Fibroblast of skin of back (primary cell): ENCODE measurements at places on chromosomes 2 and 18.

DNA sequence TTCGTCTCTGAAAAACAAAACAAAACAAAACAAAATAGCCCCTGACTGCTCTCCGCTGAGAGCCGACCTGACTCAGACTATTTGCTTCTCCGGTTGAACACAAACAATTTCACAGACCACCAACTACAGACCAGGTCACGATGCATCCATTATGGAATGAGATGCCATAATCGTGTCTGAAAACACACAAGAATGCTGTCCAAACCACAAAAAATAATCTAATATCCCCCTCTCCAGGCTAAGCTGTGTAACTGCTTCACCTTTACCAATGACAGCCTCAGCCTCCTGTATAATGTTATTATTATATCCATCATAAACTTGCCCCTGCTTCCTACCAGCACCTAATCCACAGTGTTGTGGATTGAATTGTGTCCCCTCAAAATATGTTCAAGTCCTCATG, 114.7 kb downstream of the DNAH6 start:
- peak; percentile 44 for DNase-seq

- DNase-seq, result no peak
Measured at GRCh38 chr2:121858847-121859246, 103.4 kb downstream of the TSN start.

DNA sequence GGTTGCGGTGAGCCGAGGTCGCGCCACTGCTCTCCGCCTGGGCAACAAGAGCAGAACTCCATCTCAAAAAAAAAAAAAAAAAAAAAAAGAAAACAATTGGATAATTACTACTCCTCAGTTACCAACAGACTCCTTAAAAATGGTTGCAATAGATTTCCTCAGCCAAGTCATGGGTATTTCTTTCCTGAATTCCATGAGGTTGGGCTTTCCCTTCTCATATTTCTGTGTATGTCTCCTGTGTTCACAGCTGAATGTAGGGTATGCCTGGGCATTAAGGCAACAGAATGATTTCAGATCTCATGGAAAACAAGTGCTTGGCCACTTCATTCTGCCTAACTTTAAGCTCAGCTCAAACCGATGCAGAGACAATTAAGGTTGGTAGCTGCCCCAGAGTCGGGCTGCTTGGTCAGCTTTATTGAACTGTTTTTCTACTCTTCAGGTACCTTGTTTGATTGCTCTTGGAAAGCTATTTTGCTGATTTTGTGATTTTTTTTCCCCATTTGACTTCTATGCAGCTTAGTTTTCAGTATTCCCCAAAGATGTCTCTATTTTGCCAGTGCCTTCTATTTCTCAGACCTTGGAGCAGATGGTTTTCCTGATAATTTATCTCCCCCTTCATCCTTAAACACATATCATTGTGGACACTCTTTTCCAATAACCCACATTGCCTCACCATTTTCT, 24.8 kb downstream of the KIF5C start:
- DNase-seq, result no peak

- no peak for DNase-seq
Measured at GRCh38 chr2:12514631-12515437, 201.9 kb upstream of the TRIB2 start.

- peak; percentile 43 for DNase-seq
Measured at GRCh38 chr2:171741189-171741588, 53.9 kb downstream of the DYNC1I2 start.

DNA sequence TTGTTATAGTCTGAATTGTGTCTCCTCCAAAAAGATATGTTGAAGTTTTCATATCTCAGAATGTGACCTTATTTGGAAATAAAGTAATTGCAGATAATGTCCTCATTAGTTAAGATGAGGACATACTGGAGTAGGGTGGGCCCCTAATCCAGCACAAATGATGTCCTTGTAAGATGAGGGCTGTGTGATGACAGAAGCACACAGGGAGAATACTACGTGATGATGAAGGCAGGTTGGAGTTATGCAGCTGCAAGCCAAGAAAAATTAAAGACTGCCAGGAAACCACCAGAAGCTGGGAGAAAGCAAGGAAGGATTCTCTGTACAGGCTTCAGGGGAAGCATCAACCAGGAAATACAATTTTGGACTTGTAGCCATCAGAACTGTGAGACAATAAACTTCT, 58.3 kb upstream of the PNPT1 start:
- DNase-seq, result no peak

- DNase-seq, result no peak
Measured at GRCh38 chr18:453400-453799, 47.1 kb downstream of the COLEC12 start.

DNA sequence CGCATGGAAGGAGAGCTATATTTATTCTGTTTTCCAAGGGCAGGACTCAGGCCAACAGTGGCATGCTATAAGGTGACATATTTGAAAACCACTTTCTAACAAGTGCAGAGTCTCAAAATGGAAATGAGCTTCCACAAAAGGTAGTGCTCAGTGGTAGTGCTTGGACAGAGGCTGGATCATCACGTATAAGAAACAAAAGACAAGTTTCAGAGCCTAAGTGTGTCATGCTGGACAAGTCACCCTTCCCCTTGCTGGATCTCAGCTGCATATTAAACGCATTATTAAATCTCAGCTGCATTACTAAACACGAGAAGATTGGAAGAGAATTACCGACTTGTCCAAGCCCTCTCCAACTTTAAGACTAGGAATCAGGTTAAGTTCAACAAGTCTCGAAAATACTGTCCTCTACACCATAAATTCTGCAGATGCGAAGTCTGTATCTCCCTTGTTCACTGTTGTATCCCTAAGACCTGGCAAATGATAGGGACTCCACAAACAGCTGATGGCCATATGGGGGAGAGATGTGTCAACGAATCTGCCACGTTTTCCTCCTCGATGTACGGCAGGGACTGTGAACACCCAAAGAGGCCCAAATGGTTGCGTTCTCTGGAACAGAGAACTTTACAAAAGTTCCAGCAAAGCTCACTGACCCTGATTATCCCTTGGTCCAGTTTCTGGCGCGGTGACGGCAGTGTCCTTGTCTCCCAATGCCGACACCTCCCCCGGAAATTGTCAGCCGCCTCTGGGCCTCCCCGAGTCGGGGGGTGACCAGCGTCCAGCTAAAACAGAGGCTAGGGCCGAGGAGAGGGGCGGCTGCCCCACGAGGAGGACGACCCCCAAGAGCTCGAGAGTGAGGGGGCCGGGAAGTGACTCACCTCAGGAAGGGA, 611 bp downstream of the NOL10 start:
- peak; percentile 4 for DNase-seq

- DNase-seq, result no peak
Measured at GRCh38 chr18:57997820-57998219, 46.2 kb upstream of the NEDD4L start.

DNA sequence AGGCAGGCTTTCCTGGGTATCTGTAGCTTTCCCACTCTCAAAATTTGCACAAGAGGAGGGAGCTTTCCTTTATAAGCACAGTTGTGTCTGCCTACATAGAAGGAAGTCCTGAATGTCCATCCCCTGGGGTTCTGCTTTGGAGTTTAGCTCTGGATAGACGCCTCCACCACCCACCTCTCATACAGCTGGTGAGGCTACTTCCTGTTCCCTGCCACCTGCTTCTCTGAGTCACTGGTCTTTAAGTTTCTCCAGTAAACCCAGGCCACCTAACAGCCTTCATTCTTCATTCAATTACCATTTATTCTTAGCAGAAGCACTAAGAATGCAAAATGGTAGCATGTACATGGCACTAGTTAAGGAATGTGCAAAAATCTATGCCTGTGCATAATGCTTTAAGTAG, 407.8 kb downstream of the CDH2 start:
- no peak for DNase-seq

GRCh38 chr2:218722876-218723785, 12.5 kb downstream of the TTLL4 start:
- DNase-seq, result no peak

GRCh38 chr2:44839771-44840502, 101.6 kb upstream of the SIX3 start:
- no peak for DNase-seq

GRCh38 chr2:240934701-240935102, 28.6 kb downstream of the CROCC2 start:
- no peak for DNase-seq

DNA sequence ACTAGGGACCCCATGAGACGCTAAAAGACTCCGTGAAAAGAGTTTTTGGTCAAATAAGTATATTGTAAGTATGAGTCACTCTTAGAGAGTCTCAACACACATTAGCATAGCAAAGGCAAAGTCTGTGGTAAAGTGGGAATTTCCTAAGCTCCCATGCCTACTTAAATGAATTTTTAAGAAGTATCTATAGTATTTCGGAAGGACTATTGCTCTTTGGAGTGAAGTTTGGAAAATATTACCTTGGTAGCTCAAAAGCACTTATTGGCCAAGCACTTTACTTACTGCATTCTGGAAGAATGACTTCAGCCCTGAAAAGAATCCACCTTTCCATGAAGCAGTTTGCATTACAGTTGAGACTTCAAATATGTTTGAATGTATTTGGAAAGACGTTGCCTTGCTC, 57.1 kb downstream of the CAVIN2 start:
- DNase-seq, result peak; percentile 32

GRCh38 chr2:50584185-50584584, 447.7 kb downstream of the NRXN1 start:
- DNase-seq, result no peak

DNA sequence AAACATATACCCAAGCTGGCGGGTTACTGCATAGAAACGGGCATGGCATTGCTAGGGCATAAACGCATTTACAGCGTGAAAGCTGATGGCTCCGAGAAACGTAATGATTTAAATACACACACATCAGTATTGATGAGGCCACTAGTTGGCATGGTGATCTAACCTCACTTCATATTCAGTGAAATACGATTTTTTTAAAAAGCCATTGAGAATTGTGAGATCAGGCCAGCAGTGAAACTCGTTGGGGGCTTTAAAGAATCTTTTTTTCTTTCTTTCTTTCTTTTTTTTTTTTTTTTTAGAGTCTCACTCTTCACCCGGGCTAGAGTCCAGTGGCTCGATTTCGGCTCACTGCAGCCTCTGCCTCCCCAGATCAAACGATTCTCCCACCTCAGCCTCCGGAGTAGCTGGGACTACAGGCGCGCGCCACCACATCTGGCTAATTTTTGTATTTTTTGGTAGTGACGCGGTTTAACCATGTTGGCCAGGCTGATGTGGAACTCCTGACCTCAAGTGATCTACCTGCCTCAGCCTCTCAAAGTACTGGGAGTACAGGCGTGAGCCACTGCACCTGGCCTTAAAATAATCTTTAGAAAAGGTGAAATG, 2.4 kb upstream of the SMAD7 start:
- DNase-seq, result no peak

- DNase-seq, result no peak
Measured at GRCh38 chr2:26067186-26067974, 33.5 kb downstream of the RAB10 start.

GRCh38 chr2:171615069-171615468, 72.2 kb upstream of the DYNC1I2 start:
- no peak for DNase-seq

GRCh38 chr18:26434887-26435286, 113.5 kb downstream of the KCTD1 start:
- DNase-seq, result no peak

DNA sequence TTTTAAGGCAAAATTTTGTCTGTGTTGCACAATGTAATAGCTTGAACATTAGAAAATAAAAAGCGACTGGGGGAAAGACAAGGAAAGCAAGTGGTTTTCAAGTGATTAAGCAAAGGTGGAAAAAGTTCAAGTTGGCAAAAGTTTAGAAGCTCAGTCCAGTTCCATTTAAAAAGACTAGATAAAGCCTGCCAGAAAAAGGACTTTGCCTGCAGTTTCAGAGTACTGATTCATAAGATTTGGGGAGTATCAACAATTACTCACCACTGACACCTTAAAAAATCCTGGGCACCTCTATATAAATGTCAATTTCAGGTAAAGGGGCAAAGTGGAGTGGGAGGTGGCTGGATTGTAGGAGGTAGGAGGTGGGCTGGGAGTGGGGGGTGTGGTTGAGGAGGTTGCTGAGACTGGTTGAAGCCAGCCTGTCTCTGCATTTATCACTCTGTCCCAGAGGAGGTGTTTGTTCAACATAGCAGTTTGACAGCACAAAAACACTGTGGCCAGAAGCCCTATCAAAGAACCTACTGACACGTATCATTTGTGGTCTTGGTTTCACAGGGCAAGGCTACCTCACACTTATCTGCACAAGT, 14.6 kb downstream of the ZEB2 start:
- DNase-seq, result peak; percentile 33

- no peak for DNase-seq
Measured at GRCh38 chr2:144330951-144331673, 188.8 kb downstream of the ZEB2 start.

- DNase-seq, result peak; percentile 67
Measured at GRCh38 chr2:176612736-176613135, 343.5 kb downstream of the MTX2 start.

DNA sequence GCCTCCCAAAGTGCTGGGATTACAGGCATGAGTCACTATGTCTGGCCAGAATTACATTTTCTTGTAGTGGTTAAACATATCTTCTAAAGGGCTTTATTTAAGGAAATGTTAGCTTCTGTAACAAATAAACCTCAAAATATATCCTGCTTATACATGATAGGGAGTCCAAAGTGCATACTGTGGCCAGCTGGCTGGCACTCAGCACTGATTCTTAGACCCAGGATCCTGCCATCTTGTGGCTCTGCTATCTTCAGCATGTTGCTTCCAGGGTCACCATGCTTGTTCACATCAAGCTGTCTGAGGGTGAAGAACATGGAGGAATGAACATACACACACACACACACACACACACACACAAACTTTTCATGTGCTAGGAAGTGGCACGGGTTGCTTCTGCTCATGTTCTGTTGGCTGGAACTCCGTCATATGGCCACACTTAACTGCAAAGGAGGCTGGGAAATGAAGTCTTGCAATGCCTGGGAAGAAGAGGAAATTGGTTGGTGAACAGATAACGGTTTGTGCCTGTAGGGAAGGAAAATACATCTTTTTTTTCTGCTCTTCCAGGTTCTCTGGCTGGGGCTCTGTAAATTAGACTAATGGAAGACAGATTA, 40.0 kb downstream of the NPPC start:
- DNase-seq, result no peak

GRCh38 chr2:152920846-152921245, 202.4 kb downstream of the ARL6IP6 start:
- DNase-seq, result peak; percentile 2

DNA sequence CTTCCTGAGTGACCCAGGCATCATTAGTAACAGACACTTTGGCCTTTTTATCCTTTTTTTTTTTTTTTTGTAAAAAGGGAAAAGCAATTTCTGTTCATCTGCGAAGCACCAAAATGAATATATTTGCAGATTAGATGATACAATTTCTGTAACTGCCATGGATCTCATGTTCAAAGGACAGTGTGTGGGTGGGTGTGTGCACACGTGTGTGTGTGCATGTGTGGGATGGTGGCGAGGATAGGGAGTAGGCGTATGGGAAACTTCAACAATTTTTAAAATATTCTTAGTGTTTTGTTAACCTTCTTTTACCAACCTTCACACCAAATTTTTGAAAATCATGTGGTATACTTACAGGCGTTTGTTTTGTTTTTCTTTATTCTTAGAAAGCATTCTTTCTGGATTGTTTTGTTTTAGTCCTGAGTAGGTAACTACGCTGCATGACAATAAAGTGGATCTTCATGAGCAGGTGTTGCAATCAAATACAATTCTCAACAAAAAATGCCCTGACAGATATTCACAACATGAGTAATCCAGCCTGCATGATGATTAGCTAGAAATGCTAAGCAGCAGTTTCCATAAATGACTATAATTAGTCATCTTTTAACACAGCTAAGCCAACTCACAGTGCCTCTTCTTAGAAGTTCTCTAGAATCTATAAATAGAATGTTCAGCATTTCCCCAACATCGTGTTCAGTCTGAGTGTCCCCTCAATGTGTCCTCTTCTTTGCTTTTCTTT, 53.5 kb upstream of the RMDN2 start:
- DNase-seq, result peak; percentile 85
